ENCODE measurements at places on chromosomes 4 and X. TPM values are rescaled to one million over a fixed set of nuclear protein-coding genes. Genes with fewer than 3 reads are reported as not detected.

GRCh38 chrX:107699616-107700015 is 71.3 kb downstream of the PRPS1 start:
- H3K27ac ChIP-seq = peak overlapping the region; percentile 46
- H3K4me1 ChIP-seq = peaks cover 7% of the 10 kb centered on the region
- no peaks in the 10 kb centered on the region for H3K27me3 ChIP-seq
- no peaks in the 10 kb centered on the region for H3K36me3 ChIP-seq
- DNase-seq = no peak

- no peak overlapping the region for H3K27ac ChIP-seq
- no peaks in the 10 kb centered on the region for H3K36me3 ChIP-seq
- no peaks in the 10 kb centered on the region for H3K4me1 ChIP-seq
- no peaks in the 10 kb centered on the region for H3K27me3 ChIP-seq
- H3K4me3 ChIP-seq = no peak overlapping the region
These were observed 64.0 kb upstream of the VCX2 start for GRCh38 chrX:8235026-8235425.

DNA sequence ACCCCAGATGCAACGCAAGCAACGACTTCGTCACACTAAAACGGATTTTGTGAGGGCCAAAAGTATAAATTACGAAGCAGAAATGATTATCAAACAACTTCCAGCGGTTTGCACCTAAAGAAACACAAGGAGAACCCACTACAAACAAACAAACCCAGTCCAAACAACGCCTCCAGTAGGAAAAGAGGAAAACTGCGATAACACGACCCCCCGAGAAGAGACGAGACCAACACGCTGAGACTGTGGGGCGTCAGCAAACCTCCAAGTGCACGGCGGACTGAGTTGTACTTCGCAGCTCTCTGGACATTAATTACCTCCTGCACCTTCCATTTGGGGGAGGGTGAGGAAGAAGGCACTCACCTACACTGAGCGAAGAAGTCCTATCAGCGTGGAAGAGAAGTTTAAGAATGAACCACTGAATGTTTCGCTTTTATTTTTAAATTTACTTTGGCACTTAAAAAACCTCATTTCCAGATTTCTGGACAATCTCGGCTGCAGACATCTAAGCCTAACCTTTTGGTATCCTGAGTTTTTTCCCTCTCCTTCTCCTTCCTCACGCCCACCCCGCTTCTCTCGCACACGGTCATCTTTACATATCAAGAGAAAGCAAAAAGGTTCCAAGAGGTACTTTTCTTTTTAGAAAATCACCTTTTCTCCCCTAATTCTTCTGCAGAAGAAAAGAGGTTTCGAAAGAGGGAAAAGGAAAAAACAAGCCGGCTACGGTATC is at the start of gene MAB21L2:
MAB21L2 (plus strand) TSS at position 6 of the 727 bp plus-strand sequence. CDS start 879 bp downstream, outside the sequence.
- H3K4me3 ChIP-seq = peak within 1 kb of the TSS; percentile 27
- H3K36me3 ChIP-seq = no peaks in the 10 kb centered on the region
- DNase-seq = no peak
- H3K4me1 ChIP-seq = peaks cover 3% of the 10 kb centered on the region
- H3K27me3 ChIP-seq = no peaks in the 10 kb centered on the region

Gene TRPC3
- total RNA-seq = 0.30 TPM

Gene TRIM61
- 3.0 TPM for total RNA-seq

Gene CSN3
- not detected for total RNA-seq
